ENCODE measurements at places on chromosomes 1 and 21. TPM values are rescaled to one million over a fixed set of nuclear protein-coding genes. Genes with fewer than 3 reads are reported as not detected.

DNA sequence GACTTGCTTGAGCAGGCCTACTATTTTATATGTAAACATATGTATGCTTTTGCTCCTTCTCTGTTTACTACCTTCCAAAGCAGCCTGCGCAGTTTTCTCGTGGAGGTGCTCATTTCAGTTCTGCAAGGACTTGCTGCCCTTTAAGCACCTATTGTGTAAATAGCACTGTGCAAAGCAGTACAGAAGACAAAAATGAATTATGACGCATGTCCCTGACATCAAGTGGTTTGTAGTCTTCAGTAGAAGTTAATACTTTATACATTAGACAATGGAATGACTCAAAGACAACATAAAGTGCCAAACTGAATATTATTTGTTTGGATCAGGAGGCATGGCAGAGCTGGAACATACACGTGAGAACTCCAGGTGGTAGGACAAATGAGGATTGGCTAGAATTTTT lies 611.7 kb downstream of the LMO4 start:
- DNase-seq, result no peak

- DNase-seq, result no peak
Observed at GRCh38 chr1:182611326-182611725, 7.1 kb upstream of the RGS16 start.

DNA sequence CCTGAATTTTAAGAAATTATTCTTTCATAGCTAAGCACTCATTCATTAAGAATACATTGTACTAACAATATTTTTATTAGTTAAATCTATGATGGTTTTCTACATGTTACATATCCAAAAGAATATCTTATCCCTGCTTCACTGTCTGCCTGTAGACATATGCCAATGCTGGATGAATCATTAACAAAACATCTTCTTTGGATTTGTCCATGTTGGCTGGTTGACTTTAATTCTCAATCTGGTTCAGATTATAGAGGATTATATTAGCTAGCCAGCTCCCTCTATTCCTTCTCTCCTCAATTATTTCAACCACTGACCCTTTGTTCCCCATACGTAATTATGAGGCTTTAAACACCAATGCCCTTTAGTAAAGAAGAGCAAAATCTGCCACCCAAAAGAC lies 138.9 kb upstream of the DMRTA2 start:
- DNase-seq, result no peak

DNA sequence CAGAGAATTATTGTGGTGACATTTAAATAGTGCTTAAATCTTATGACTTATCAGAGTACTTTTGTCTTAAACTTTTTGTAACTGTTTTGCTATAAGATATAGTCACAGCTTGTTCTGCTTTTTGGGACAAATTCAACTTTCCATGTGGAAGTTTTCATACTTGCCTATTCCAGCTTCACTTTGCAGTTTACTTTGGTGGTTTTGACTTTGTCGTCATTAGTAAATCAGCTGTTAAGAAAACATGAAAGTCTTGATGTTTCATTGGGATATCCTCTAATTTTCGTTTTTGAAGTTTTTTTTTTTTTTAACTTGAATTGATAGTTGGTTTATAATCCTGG lies 31.3 kb downstream of the SDCCAG8 start:
- no peak for DNase-seq

DNA sequence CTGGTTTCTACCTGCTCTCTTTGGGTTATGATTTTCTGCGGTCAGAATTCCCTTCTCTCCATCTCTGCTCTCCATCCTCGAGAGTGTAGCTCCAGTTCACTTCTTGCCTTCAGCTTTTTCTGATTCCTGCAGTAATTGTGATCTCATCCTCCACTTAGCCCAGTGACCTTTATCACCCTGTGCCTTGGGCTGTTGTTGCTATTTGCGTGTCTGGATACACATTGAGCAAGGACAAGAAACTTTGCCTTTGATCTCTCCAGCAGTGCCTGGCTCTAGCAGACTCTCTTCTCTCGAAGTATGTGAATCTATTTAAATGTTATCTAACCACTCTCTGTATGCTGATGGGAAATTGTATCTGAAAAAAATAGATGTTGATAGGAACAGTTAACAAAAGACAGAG lies 76.4 kb upstream of the MARK1 start:
- no peak for DNase-seq

DNA sequence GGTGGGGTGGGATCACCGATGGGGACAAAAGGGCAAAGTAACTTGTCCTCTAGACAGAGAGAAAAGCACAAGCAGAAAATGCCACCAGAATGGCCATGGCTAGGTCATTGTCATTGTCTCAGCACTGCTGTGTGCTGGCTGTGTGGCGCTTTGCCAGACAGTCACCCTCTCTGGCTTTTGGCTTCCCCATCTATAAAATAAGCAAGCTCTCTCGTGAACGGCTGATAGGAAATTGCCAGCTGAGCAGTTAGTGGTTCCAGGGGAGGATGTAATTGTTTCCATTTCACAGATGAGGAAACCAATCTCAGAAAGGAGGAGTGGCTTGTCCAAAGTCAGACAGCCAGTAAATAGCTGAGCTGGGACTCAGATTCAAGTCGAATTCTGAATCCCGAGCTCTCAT lies 32.5 kb downstream of the PADI2 start:
- no peak for DNase-seq

The ACTL8 gene
- not detected for total RNA-seq

DNA sequence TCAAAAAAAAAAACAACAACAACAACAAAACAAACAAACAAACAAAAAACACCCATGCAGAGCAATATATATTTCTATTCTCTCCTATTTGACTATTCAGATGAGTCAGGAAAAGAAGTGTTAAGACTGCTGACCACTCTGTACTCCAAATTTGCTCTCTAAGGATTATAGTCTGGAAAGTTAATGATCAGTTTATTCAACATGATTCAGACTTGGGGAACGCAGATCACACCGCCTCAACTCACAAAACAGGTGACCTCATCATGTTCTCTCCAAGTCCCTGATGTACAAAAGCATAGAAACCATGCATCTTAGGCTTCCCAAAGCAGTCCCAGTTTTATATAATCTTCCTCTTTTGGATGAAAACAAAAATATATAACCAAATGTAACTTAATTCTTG lies 51.9 kb upstream of the PRRC2C start:
- DNase-seq, result no peak

GRCh38 chr1:16075337-16076030 lies 2.0 kb upstream of the FAM131C start:
- peak; percentile 93 for DNase-seq

The FNDC5 gene
- total RNA-seq, result 17.6 TPM

The FABP3 gene
- total RNA-seq, result 30.8 TPM

The DAB1 gene
- 1.2 TPM for total RNA-seq

The IL23R gene
- not detected for total RNA-seq
